ENCODE measurements at places on chromosomes 3 and 15.

GRCh38 chr3:99909714-99910495, 92.2 kb downstream of the CMSS1 start:
- DNase-seq, result no peak

GRCh38 chr3:135097276-135097946, 302.4 kb downstream of the EPHB1 start:
- no peak for DNase-seq

GRCh38 chr3:195697582-195698324, 23.0 kb upstream of the MUC20 start:
- no peak for DNase-seq

- no peak for DNase-seq
Observed at GRCh38 chr15:70262591-70263274, 165.0 kb upstream of the TLE3 start.

DNA sequence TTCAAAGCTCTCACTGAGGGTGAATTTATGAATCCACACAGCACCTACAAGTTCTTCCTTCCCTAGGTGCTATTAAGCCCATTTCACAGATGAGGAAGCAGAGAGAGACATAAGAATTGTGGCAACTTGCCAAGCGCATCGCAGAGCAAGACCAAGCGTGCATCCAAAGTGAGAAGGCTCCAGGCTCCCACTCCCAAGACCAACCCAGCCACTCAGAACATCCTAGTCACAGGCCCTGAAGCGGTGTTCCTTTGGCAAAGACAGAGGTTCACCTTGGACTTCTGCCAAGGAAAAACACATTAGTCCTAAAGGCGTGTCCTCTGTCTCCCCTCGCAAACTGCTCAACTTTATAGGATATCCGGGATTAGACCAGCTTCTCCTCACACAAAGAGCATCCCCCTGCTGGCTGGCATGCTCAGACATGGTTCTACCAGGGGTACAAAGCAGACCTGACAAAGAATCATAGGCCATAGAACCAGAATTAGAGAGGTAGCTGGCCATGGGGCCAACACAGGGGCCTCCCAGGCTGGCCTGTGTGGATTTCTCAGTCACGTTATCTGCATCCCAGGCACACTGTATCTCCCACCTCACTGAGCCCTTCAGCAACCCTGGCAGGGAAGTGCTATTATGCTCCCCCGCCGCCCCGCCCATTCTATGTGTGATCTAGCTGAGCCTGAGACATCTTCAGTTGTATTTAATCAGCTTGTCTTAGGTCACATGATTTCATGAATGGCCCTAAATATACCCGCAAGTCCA, 160.2 kb downstream of the FOXP1 start:
- DNase-seq, result no peak

DNA sequence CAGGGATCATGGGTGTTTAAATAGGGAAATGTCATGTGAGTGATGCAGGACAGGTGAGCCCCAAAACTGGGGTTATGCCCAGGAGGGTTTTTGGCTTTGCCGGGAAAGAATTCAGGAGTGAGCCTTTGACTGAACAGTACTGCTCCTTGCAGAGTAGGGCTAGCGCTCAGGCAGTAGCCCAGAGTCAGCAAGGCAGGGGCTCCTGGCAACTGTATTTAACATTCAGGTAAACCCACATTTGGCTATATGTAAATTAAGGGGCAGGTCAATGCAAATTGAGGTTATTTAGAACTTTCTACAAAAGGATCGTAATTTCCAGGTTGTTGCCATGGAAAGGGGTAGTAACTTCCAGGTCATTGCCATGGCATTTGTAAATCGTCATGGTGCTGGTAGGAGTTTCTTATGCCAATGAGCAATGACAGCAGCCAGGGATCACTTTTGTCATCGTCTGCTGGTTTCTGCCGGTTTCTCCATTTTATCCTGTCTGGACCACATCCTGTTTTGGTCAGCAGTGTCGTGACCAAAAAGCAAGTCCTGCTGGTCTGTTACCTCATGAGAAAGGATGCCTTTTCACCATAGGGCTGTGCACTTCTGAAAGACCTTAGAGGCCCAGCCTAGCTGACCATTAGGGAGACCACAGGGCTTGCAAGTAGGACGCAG, 24.3 kb downstream of the MTHFS start:
- peak; percentile 63 for DNase-seq

DNA sequence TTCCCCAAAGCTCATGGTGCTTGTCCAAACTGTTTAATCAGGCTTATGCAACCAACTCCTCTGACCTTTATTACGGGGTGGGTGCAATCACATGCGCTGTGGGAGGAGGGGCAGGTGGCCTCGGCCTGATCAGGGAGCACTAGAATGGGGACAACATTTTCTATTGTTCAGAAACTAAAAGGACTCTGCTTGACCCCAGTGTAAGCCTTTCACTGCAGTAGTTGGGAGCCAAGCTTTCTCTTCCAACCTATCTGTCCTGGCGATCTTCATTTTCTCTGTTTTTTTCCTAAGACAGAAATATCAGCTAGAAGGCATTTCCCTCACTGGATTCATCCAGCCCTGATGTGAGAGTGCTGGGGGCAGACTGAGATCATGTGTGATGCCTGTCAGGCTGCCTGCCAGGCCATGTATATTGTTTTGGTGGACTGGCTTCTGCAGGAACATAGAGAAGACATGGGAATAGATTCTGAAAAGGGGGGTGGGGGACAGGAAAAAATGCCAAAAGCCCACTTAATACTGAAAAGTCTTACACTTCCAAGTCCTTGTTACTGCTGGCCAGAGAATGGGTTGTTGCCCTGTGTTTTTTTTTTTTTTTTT, 627.0 kb upstream of the TBL1XR1 start:
- no peak for DNase-seq

- DNase-seq, result no peak
Observed at GRCh38 chr3:10570196-10570946, 65.0 kb upstream of the ATP2B2 start.

DNA sequence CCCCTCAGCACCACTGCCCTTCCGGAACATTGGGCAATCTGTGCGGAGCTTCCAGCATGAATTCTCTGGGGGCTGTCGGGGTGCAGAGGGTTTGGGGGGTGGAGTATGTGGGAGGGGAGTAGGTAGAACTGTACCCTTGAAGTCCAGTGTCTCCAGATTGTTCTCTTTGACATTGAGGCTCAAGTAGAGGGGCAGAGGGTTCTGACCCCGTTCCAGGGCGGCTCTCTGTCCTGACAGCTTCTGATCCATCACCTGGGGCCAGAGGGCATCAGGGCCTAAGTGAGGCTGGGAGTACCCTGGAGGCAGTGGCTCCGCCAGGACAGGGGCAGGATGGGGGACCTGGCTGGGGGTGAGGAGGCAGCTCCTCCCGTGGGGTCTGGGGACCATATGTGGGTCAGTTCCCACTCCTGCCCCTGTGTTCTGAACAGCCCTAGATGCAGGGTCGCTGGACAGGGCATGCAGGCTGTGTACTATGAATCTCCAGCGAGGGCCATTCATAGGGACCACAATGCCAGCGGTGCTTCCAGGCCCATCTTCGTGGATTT, 22.1 kb downstream of the PLA2G4D start:
- no peak for DNase-seq

DNA sequence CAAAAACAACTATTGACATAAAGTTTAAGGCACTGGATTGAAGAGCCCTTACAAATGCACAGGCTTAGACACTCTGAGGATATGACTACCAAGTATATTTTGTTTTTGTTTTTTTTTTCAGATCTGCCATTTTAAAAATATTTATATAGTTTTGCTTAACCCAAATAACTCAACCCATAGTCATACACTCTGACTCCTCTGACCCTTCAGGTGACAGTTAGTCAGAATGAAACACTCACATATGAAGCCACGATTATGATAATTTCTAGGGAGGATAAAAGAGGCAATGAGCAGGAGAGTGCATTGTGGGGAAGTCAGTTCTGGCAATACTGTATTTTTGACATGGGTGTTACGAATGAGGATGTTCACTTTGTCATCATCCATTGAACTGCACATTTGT, 774.7 kb downstream of the MECOM start:
- no peak for DNase-seq

GRCh38 chr3:42739401-42740158, 33.5 kb downstream of the CCDC13 start:
- DNase-seq, result no peak

DNA sequence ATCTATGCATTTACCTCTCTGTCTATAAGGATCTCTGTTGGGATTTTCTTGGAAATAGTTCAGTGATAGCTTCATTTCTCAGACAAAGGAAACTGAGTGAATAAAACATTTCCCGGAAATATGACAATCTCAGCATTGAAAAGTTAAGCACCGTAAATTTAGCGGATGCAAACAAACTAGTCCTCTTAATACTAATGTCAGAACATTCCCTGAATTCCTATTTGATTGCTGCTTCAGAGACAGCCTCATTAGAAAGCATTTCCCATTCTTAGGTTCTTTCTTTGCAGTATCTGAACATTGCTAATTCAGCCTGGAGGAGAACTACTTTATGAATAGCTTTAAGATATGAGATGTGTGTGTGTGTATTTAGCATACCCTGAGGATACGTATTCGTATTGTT, 101.3 kb downstream of the NR2F2 start:
- DNase-seq, result no peak

GRCh38 chr15:85753791-85754452, 40.8 kb downstream of the KLHL25 start:
- no peak for DNase-seq

DNA sequence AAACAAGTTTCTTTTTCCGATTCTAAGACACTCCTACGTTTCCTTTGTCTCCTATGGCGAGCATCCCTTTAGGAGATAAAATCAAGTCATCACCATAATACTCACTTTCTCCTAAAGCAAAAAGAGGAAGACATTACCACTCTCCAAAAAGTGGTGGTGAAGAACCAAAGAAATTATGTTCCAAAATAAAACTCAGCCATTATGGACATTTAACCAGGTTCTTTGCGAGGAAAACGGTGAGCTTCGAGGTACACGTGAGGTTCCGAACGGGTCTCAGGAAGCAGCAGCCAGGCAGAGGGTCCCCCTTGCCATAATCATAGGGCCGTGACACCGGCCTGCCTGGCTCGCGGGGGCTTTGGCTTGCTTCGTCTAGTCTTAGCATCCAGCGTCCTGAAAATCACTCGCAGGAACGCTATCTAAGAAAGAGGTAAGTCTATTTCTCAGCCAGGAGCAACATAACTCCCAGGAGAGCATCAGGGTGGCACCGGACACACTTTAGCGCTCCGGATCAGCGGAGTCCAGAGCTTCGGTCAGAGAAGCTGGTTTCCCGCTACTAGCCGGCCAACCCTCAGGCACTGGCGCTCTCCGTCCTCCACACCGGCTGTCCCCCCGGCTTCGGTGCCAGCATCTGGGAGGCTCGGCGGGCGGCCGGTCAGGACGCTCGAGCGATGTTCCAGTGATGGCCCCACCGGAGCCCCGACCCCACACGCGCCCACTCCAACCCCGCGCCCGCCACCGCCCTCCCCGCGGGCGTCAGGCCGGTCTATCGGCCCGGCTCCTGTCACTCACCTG, 581 bp downstream of the IP6K1 start:
- peak; percentile 45 for DNase-seq

GRCh38 chr3:8840556-8840955, 71.1 kb upstream of the OXTR start:
- DNase-seq, result no peak

DNA sequence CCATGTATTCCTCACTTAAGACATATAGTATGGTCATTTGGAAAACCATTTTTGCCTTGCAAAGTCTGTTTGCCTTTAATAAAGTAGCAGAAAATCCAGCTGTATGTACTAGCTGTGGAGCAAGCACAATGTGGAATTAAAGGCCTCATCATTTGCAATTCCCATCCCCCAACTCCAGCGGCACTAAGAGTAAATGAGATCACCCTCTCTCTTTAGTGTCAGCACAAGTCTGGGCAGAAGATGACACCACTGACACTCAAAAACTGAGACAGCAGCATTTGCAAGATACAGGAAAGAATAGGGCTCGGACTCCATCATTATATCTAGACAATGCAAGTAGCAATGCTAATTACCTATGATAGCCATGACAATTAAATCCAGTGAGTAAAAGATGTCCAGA, 24.7 kb upstream of the DYNC1LI1 start:
- DNase-seq, result no peak

DNA sequence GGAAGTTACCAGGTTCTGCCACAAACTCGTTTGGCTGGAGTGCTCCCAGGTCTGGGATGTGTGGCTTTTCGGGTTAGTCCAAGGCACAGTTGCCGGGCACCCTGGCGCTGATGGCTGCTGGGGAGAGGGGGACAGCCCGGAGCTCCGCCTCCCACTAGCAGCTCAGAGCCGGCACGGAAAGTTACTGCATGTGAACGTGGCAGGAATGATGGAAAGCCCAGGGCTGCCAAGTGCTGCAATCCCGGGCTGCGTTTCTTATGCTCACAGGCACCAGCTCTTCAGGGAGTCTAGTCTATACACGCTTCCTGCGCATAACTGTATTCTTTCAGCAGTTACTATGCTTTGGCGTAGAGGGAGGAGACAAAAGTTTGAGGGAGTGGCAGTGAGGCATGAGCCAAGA, 141.8 kb upstream of the ICE2 start:
- DNase-seq, result no peak

DNA sequence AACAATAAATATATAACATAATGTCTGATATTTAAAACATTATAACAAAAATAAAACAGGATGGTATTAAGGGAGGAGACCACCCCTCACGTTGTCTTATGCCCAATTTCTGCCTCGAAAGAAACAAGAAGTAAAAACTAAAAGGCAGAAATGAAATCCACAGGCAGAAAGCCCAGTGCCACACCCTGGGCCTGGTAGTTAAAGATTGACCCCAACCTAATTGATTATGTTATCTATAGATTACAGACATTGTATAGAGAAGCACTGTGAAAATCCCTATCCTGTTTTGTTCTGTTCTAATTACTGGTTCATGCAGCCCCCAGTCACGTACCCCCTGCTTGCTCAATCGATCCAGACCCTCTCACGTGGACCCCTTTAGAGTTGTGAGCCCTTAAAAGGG, 22.3 kb upstream of the ACP3 start:
- DNase-seq, result no peak

- DNase-seq, result no peak
Observed at GRCh38 chr15:82228750-82229149, 33.8 kb downstream of the EFL1 start.

DNA sequence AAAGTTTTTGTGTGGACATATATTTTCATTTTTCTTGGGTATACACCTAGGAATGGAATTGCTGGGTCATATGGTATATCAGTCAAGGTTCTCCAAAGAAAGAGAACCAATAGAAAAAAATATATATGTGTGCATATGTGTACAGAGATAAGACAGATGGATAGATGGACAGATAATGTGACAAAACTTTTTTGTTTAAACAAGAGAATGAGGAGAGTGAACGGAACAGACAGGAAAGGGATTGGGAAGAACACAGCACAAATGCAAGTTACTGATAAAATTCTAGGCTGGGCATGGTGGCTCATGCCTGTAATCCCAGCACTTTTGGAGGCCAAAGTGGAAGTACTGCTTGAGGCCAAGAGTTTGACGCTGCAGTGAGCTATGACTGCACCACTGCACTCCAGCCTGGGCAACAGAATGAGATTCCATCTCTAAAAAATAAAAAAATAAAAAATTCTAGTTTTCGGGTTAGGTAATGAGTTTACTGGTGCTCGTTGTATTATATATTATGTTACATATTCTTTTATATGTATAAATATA, 50.0 kb downstream of the HSPBAP1 start:
- no peak for DNase-seq

- DNase-seq, result no peak
Observed at GRCh38 chr3:139448104-139448503, 28.2 kb downstream of the RBP2 start.
